ENCODE measurements at places on chromosomes 16 and 17.

DNA sequence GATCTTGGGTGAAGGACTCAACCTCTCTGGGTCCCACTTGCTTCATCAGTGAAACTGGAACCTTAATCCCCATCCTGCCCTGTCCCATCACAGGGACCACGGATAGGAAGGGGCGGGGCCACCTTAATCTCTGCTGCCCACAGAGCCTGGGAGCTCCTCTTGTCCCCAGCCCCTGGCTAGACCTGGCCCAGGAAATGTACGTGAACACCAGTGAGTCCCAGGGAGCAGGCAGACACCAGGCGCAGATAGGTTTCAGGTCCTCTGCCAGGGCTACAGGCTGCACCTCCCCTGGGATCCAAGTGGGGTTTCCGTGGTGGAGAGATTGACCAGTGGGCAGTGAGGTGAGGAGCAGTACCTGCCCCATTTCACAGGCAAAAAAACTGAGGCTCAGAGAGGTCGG, 21.0 kb downstream of the RAB11FIP4 start:
- no peak for DNase-seq

- DNase-seq = peak; percentile 88
Measured at GRCh38 chr17:12627177-12627629, 38.5 kb upstream of the MYOCD start.

DNA sequence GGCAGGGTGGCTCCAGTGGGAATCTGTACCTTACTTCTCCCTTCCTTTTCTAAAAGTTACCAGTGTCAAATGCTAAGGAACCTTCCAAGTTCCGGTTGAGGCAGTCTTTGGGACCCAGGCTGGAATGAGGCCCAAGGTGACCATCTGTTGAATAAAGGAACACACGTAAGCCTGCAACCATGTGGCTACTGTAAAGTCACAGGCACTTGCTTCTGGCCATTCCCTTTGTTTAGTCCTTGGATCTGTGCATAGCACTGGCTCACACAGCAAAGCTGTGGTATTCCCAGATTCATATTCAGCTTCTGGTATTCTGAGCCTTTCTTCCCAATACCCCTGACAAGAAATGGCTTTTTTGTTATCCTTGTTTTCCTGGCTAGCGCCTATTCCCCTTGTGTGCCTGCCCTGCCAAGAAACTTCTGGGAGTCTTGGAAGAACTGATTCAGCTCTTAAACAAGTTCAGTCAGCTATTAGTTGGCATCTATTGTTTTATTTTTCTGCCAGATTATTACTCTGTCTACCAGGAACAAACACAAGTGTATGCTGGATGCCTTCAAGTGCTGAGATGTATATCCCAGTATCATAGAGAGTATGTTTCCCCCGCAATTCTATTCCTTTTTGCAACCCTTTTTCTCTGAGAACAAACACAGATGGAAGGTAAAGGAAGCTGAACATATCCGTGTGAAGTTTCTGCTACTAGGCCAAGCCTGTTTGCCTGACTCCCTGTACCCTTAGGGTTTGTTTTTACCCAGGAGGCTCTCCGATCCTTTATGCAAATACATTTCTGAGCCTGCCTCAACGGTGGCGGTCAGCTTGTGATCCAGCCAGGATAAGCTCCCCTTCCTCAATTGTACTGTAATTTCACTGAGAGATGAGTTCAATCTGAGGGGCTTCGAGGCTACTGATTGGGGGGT, 13.2 kb downstream of the TMEM238L start:
- no peak for DNase-seq

- DNase-seq = no peak
Measured at GRCh38 chr17:65121368-65121767, 15.8 kb upstream of the RGS9 start.

- no peak for DNase-seq
Measured at GRCh38 chr17:34825884-34826283, 135.4 kb downstream of the CCT6B start.

DNA sequence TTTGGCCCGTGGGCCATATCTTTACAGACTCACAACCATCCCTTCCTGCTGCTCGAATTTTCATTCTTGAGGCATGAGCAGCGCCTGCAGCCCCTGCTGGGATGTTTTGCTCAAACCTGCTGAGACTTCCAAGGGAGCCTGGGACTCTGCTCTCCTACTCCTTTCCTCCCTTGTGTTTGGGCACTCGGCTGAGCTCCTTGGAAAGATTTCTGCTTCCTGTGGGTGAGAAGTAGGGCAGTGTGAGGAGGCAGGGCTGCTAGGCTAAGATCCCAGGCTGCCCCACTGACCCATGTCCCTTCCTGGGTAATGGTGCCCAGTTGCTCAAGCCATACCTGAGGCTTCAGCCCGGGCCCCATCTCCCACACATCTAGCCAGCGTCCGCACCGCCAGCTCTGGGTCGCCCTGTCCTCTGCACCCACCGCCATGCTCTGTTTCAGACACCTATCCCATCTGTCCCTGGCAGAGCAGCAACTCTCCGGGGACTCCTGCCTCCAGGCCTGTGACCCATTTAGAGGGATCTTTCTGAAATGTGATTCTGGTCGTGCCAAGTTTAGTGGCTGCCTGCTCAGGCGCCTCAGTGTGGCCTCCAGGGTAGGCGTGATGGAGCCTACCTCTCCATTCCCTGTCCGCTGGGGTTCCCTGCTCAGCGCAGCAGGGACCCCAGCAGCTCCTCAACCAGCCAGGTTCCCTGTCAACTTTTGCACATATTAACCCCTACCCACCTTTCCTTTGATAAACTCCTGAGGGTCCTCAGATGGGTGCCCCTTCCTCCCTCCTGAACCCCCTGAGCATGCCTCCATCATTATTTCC, 190.1 kb downstream of the CCDC182 start:
- DNase-seq = no peak

DNA sequence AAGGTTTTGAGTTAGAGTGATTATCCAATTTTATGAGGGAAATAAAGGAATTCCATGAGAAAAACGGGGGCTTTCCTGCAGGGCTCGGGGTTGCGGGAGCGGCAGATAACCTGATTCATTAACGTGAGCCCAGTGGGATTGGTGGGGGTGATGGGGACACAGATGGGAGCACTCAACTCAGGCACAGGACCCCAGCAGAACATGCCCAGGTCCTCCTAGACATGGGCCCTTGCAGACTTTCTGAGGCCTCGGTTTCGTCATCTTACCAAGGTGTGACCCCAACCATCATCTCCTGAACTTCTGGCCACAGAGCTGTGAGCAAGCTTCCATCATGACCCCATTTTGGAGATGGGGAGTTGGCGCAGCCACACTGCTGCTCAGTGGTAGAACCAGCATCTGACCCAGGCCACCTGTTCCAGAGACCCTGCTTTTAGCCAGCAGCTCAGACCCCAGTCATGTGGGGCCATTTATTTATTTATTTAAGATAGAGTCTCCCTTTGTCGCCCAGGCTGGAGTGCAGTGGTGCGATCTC, 22.3 kb downstream of the CARHSP1 start:
- DNase-seq = no peak

- no peak for DNase-seq
Measured at GRCh38 chr17:76957678-76958464, 89.7 kb downstream of the MGAT5B start.

DNA sequence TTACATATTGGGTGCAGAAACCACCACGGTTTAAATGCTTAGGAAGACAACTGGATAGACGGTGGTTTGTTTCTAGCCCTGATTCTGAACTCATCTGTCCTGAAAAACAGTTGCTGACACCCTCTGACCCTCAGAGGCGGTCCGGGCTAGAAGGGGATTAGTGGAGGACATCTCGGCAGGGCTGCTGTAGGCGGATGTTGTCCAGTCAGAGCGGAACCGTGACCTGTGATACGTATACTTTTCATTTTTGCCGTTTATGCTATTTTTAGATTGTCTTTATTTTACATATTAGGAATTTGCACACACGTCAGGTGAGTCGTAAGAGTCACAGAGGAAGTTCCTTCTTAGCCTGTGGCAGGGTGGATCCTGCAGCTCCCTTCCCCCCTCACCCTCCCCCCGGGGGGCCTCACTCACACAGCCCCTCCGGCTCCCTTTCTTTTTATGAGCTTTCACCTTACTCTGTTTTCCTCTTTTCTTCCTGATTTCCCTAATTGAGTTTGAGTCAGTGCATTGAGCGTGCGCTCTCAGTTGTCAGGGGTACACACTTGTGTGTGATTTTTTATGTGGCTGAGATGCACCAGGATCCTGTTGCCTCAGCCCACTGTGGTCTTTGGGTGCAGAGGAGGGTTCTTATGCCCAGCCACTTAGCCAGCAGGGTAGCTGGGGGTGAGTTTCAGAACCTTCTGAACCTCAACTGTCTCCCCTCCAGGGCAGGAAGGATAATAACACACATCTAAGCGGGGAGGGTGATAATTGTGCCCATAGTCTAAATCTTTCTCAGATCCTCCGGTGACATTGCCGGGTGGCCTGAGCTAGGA, 211.1 kb upstream of the CHMP6 start:
- DNase-seq = no peak

DNA sequence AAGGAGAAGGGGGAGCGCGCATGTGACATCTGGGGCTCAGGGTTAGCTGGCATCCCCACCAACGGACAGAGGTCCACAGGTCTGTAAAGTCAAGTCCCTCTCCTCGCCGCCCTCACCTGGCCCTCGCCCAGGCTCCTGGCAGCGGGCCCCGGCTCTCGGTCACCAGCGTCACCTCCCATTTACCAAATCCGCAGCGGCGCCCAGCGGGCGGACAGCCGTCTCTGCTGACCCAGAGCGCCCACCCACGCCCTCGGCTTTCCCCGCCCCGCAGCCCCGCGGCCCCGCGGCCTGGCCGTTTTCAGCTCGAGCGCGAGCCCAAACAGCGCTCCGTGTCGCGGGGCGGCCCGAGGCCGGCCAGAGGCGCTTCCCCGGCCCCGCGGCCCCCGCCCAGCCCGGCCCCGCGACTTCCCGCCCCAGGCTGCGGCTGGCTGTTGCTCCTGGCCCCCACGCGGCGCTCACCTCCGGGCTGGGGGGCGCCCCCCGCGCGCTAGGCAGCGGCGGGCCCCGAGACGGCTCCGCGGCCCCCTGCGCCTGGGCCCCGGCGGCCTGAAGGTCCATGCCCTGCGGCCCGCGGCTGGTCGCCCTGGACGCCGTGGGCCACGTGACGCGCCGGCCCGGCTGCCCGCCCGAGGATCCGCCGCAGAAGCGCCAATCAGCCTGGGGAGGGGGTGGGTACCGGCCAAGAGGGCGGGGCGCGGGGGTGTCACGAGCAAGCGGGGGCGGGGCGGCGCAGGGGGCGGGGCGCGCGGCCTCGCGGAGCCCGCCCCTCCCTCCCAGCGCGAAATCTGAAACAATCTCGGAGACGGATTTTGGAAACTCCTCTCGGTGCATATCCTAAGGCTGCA, at the start of gene COPRS:
Gene COPRS, minus strand, starts transcription at position 603 of the 845 bp plus-strand sequence. Its CDS starts 45 bp downstream, at position 558.
- peak; percentile 35 for DNase-seq

- DNase-seq = no peak
Measured at GRCh38 chr17:81966343-81967243, 5.6 kb upstream of the NOTUM start.

- no peak for DNase-seq
Measured at GRCh38 chr17:1038459-1039122, 41.7 kb downstream of the TIMM22 start.

- DNase-seq = no peak
Measured at GRCh38 chr16:30084816-30085159, 6.9 kb downstream of the TBX6 start.

DNA sequence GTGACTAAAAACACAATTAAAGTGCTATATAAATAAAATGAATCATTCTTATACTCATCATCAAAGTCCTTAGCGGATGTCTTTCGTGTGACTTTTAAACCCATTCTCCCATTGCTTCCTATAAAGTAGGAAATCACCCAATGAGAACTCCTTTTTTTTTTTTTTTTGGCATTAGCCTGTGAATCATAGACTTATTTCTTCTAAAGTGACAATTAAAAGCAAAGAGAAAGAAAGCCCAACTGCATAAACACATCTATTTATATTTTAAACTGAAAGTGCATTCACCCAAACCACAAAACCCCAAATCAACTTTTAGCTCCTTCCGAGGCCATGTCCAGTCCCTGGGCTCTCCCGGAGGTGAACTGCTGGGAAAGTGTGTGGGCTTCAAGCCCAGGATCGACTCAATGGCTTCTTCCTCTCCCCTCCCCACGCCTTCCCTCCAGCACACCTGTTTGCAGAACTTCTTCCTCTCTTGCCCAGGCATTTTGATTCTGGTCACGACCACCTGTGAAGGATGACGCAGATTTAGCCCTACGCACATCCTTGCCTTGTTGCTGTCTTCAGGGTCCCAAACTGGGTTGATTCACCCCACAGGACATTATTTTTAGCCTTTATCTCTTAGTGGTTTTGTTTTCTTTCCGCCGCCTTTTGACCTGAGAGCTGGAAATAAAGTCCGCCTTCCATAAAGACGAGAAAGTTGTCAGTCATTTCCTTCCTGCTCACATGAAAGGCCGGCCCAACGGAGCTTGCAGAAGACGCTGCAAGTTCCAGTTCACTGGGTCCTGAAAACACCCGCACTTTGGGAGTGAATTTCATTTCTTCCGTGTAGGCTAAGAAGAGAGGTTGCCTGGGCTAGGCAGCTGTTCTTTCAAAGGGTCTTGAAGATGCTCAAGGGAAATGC, 166.8 kb downstream of the MAP2K6 start:
- no peak for DNase-seq

GRCh38 chr16:22190081-22190775, 15.8 kb upstream of the EEF2K start:
- DNase-seq = peak; percentile 97

Data from AG09309 (cell line).